ENCODE measurements at places on chromosomes 13 and 19.

- no peak for DNase-seq
These were observed 3.7 kb downstream of the SNRPA start for GRCh38 chr19:40754611-40755247.

DNA sequence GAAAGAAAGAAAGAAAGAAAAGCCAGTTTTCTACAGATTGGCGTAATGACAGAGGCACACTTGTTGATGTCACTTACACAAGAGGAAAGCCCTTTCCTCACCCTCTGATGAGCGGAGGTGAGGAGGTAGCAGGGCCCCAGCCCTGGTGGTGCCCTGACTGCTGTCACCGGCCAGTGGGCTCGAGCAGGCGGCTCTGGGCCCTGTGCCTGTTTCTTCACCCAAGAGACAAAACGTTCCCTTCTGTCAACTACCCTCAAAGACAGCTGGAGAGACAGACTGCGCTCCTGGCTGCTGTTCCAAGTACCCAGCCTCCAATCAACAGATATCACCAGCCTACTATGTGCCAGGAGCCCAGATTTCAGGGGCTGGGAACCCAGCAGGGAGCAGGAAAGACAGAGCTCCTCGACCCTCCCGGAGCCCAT is 10.1 kb downstream of the EPS15L1 start:
- DNase-seq: no peak

DNA sequence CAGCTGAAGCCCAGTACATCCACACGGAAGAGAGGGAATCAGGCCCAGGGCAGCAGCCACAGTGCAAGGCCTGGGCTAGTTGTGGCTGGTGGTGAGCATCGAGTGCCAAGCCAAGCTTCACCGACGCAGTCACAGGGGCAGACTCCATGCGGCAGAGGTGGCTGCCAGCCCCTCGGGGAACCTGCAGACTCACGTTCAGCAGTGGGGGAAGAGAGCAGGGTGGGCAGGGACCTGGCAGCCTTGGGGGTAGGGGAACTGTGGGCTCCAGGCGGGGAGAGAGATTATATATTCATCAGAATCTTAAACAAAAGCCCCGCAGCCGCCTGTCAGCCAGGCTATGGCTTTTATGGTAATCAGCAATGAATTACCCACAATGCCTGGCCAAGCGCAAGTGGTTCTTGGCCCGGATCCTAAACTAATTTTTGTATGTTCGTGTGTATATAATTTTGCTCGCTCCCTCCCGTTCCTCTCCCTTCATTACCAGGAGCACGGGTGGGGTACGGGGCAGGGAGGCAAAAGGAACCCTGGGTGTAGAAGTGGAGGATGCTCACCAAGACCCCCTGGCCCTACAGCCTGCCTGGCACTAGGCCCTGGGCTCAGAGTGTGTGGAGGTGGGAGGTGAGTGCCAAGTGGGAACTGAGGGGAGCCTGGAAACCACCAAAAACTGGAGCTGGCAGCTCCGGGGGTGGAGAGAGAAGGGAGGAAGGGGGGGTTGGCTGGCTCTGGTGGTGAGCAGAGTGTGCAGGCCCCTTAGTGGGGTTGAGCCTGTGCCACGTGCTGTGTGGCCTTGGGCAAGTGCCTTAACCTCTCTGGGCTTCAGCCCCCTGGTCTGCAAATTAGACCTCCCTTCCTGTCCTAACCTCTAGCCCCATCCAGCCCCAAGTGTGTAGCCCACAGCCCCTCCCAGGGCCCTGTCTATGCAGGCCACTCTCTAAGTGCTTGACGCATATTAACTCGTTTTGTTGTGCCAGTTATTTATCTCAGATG is 31.9 kb downstream of the PTPRS start:
- DNase-seq: peak; percentile 83

DNA sequence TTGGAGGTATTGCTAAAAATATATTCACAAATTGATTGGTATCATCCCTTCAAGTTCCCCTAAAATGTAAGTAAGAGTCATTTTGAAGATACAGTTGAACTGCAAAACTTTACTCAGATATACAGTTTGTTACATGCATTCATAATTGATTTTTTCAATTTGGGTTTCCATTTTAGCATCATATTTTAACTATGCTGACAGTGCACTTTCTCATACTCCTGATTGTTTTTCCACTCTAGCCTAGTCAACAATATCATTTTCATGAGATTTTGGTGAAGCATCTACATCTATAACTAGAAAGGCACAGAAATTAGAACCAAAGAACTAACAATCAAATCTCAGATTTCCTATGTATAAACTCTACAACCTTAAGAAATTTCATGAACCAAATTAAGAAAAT is 2850.4 kb upstream of the PCDH20 start:
- DNase-seq: no peak

GRCh38 chr13:87344176-87344575 is 327.0 kb upstream of the SLITRK5 start:
- no peak for DNase-seq

GRCh38 chr13:36453516-36453915 is 21.2 kb downstream of the CCNA1 start:
- DNase-seq: no peak

- DNase-seq: no peak
These were observed 432.2 kb upstream of the ZNF507 start for GRCh38 chr19:31913103-31913661.

- no peak for DNase-seq
These were observed 82.6 kb downstream of the NUFIP1 start for GRCh38 chr13:44906713-44907112.

DNA sequence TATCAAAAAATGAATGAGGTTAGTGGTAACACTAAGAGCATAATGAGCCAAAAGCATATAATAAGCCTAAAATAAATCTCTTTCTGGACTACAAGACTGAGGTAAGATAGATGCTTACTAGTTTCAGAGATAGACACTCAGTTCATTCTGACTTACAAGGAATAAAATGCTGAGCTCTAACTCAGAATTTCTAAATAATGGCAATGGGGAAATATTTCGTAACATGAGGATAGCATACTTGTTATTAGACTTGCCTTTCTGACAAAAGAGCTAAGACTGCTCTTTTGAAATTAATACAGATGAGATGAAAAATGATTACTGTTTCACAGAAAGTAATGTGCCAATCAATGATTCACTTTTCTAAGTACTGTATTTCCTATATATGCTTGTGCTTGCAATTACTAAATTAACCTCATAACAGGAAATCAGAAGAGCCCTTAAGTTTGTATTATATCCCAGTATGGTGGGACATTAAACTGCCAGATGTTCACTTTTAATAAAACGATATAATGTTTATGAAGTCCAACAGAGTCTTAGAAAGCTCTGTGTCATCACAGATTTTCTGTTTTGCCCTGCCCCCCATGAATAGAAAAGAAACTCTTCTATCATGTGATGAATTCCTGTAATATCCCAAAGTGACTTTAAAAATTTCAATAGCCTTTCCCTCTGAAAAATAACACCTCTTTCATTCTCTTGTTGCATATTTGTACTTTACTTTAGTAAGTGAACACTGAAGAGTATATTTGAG is 2771.0 kb upstream of the PCDH20 start:
- DNase-seq: no peak

DNA sequence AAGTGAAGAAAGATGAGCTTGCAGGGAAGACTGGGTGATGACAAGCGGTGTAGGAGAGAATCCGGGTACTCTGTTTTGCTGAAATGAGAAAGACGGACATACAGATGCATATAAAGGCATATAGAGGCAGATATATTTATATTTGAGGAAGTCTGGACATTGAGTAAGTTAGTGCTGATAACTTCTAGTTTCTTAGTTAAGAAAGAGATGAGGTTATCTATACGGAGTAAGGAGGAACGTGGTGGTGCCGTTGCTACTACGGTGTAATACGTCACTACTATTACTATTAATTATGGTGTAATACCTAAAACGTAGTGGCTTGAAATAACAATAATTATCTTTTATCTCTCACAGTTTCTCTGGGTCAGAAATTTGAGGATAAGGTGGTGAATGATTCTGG is 9.8 kb upstream of the CPB2 start:
- no peak for DNase-seq

DNA sequence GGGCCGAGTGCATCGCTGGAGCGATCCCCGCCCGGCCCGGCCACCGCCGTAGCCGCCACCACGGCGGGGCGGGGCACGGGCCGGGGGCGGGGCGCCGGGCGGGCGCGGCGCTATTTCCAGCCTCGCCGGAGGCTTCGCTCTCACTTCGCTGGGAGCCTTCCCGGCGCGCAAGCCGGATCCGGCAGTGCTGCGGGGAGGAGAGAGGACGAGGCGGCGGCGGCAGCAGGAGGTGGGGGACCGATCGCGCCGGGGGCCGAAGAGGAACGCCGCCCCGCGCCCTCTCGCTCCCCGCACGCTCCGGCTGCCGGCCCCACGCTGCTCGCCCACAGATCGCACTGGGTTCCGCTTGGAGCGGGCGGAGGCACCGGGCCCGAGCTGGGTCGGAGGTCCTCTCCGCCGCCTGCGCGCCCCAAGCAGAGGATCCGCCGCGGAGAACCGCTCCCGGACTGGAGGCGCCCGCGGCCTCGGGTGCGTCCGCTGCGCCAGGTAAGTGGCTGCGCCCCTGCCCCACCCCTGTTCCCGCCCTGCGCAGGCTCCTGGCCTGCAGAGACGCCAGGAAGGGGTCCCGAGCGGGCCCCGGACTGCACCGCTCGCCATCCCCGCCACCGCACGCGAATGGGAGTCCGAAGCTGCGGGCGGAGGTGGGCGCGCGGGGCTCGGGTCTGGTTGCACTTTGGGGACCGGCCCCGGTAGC is at the start of gene CHST8:
Gene CHST8, plus strand, starts transcription at position 143 of the 694 bp plus-strand sequence. CDS start 67,309 bp downstream, outside the sequence.
- peak; percentile 64 for DNase-seq

- DNase-seq: peak; percentile 16
These were observed 15.5 kb upstream of the KCNN1 start for GRCh38 chr19:17951157-17951989.

DNA sequence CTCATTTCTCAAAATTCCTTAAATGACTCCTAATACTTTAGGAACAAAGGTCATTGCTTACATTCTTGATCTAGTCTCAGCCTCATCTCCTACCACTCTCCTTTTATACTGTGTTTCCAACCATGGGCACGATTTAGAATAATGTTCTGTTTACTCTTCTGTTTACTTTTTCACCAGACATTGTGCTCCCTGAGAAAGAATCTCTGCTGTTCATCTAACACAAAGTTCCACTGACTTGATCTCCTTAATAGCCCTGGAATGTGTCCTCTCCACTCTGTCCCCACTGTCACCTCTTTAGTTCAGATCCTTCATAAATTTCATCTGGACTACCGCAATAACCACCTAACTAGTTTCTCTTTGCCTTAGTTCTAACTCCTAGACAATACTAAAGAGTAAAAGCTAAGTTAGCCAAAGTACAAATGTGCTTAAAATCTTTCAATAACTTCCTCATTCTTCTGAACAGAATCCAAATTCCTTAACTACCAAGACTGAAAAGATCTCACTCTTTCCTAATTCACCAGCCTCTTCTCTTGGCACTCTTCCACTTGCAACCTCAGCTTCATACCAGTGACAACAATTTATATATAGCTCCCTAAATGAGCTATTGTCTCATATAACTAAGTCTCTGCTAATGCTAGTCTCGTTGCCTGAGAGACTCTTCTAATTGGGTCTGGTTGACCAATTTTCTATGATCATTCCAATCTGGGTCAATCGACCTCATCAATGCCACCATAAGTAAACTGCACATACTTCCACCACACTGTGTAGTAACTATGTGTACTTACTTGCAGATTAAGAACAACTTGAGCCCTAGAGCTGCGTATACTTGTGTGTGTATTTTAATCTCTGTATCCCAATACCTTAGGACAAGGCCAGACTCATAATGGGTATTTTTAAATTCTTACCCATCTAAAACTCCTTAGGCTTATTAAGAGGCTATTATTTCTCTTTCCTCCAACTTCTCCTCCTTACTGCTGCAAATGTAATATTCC is 179.9 kb downstream of the VWA8 start:
- no peak for DNase-seq

DNA sequence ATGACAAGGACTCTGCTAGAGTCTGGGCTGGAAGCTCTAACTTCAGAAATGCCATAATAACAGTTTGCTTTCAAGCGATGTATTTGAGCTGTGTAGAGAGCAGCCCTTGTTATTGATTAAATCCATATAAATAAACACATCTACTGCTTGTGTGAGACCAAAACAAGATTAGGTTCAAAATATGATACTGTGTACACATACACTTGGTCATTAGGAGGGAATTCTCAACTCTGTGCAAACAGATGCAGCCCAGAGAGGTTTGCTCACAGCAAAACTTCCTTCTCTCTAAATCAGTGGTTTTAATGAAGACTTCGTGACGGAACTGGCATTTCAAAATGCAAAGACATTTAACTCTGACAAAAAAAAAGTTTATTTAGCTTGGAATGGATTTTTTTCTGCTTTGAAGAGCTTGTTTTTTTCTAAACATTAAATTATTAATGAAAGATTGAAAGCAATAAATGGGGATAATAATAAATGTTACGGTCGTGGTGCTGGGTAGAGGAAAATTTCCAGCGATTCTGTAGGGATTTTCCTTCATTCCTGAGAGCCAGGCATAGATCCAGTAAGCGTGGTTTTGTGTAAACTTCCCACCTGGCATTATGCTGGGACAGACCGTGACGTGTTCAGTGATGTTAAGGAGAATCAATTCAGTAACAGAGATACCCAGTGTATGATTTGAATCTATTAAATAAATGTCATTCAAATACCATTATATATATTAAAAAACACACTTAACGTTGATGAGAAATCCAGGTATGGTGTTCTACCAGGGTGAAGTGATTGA is 213.7 kb downstream of the TEX29 start:
- no peak for DNase-seq

DNA sequence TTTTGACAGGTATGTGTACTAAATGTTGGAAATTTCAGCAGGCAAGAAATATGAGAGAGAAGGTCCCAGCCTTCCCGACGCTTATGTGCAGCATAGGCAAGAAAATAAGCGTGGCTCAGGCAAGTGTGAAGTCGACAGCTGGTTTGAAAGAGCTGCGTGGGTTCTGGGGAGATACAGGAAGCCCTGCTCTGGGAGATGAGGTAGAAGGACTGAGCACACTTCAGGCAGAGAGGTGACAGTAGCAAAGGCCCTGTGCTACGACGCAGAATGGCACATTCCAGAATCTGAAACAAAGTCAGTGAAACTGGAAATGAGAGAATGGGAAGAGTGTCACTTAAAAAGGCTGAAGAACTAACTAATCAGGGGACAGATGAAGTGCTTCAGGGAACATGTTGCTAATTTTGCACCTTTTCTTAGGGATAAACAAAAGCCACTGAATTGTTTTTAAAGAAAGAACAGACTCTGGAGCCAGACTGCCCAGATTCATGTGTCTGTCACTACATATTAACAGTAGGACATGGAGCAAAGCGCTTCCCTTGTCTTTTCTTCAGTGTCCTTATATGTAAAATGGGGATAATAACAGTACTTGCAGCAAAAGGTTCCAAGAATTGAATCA is 160.1 kb downstream of the SPRY2 start:
- no peak for DNase-seq

- DNase-seq: no peak
These were observed at the start of gene PABPC3 for GRCh38 chr13:25095851-25096453. TSS of gene PABPC3 (plus strand) at chr13:25096136. CDS start at chr13:25096199, 63 bp downstream.

GRCh38 chr19:43726736-43727592 is 11.1 kb downstream of the IRGC start:
- DNase-seq: no peak

GRCh38 chr13:100658363-100658762 is 16.2 kb downstream of the TMTC4 start:
- DNase-seq: no peak

DNA sequence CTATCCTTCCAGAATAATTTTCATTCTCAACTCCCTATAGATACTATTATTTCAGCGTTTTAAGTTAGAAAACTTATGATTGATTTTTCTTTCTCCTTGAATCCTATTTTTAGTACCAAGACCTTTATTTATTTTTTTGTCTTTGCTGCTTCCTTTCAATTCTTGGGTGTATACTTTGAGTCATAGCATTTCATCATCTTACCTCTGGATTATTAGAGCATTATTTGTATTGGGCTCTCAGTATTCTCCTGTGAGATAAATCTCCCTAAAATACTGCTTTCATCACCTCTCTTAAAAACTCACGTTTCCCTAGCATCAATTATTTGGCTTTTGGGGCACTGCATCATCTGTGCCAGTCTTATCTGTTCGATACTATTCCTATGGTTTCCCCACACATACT is 222.8 kb downstream of the POSTN start:
- no peak for DNase-seq

All from NCI-H1436 (cell line).